ENCODE measurements at places on chromosomes 6 and 20. TPM values are rescaled to one million over a fixed set of nuclear protein-coding genes. Genes with fewer than 3 reads are reported as not detected.

The DCDC2 gene
- 3.1 TPM for total RNA-seq

GRCh38 chr20:57091748-57092111 is 174.7 kb downstream of the BMP7 start:
- H3K4me1 ChIP-seq = no peaks in the 10 kb centered on the region
- H3K4me3 ChIP-seq = no peak overlapping the region
- no peaks in the 10 kb centered on the region for H3K27me3 ChIP-seq
- no peak overlapping the region for H3K27ac ChIP-seq

DNA sequence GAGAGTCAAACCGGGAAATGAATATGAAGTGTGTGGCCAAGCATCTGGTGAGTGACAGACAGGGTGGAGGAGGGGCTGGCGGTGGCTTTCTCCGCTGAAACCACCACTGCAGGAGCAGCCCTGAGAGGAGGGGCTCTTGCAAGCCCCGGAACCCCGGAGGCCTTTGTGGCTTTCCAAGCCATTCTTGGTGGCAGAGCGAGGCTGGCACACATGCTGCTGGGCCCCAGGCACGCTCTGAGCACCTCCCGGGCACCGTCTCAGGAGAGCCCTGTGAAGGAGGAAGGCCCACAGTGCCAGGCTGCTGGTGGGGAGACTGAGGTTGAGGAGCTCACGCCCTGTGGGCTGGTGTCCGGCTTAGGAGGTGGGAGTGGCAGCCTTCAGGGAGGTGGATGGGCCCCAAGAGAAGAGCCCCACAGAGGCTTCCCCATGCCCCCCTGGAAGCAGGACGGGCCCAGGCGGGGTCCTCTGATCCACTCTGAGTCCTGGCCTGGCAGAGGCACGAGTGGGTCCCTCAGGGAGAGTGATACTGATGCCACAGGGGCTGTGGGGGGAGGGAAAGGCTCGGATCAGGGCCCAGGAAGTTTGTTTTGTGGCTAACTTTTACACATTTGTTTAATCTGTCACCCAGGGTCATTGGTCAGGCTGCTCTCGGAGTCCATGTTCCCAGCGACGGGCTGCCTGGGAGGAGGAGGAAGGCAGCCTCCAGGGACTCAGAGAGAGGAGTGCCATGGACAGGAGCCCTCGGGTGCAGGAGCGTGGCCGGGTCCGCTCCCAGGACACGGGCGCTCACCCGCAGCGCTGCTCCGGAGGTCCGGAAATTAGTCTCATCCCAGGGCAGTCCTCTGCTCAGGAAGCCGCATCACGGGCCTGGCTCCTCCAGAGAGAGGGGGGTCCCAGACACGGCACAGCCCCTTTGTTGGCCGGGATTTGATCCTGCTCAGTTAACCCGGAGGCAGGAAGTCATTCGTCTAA is 170.7 kb downstream of the ERMARD start:
- H3K27ac ChIP-seq = no peak overlapping the region
- H3K36me3 ChIP-seq = no peaks in the 10 kb centered on the region
- DNase-seq = no peak
- no peak overlapping the region for H3K4me3 ChIP-seq
- no peaks in the 10 kb centered on the region for H3K4me1 ChIP-seq
- peaks cover 2% of the 10 kb centered on the region for H3K27me3 ChIP-seq

GRCh38 chr6:36533321-36533720 is 14.0 kb downstream of the STK38 start:
- peaks cover 3% of the 10 kb centered on the region for H3K4me1 ChIP-seq
- H3K36me3 ChIP-seq = peaks cover 38% of the 10 kb centered on the region
- H3K4me3 ChIP-seq = no peak overlapping the region
- DNase-seq = no peak
- no peak overlapping the region for H3K27ac ChIP-seq

The PSORS1C2 gene
- total RNA-seq = not detected

DNA sequence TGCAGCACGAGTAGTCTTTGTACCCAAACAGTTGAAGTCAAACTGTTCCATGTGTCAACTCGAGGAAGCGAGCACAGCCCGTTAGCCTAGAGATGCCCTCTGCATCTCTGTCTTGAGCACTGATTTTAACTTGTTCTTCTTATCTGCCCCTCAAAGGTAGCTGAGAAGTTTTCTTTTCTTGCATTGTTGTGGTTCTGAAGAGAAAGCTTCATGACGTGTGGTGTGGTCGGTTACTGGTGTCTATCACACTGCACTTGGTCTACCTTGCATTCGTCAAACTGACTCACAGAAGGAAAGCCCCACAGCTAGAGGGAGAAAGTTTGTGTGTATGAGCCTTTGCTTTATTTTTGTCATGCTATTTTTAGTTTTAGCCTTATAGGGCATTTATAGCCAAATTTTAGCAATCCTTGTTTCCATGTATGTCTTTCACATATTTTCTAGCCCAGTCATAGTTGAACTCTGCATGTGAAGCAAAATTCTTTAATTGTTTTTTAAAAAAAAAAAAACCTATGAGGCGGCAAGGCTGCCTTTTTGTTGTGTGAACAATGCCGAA is 115.1 kb downstream of the JAG1 start:
- DNase-seq = no peak
- no peaks in the 10 kb centered on the region for H3K27me3 ChIP-seq
- H3K27ac ChIP-seq = no peak overlapping the region
- no peaks in the 10 kb centered on the region for H3K4me1 ChIP-seq

The DLL1 gene
- total RNA-seq = 5.3 TPM

The SLC26A8 gene
- not detected for total RNA-seq

The RSPH9 gene
- 0.11 TPM for total RNA-seq

The KHDRBS2 gene
- not detected for total RNA-seq

The JARID2 gene
- total RNA-seq = 7.6 TPM

DNA sequence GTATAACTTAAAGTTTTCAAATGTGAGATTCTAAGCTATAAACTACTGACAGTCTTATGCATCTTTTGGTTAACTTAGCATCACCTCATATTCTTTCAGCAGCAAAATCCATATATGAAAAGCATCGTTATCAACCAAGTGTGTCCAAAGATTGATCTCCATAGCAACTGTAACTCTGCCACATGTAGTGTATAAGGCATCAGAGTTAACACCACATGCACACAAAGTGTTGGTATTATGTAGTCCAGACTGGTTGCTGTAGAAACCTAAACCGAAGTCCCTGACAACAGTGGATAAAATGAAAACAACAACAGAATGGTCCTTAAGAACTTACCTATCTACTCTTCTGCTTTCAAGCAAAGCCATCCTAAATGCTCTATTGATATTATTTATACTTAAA is 39.6 kb downstream of the PDSS2 start:
- no peaks in the 10 kb centered on the region for H3K36me3 ChIP-seq
- H3K4me3 ChIP-seq = no peak overlapping the region
- no peaks in the 10 kb centered on the region for H3K27me3 ChIP-seq
- peaks cover 5% of the 10 kb centered on the region for H3K4me1 ChIP-seq

DNA sequence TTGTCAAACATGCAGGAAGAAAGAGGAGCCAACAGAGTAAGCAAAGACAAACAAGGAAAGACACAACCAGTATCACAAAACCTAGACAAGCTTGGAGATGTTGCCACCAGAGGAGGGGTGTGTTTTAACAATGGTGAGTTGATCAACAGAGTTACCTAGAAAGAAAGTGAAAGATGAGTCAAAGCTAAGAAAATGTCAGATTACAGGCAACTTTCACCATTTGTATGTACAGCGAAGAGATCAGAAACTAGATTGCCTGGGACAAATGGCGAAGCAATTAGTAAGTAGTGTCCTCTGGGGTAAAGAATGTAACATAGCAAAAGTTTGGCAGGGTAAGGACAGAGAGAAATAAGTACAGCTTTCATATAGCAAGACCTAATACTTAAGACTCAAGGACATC is 51.6 kb upstream of the POU3F2 start:
- no peaks in the 10 kb centered on the region for H3K36me3 ChIP-seq
- H3K4me3 ChIP-seq = no peak overlapping the region
- no peaks in the 10 kb centered on the region for H3K4me1 ChIP-seq
- no peak for DNase-seq

GRCh38 chr6:17907406-17908229 is 79.8 kb downstream of the KIF13A start:
- peak; percentile 80 for DNase-seq
- H3K27ac ChIP-seq = peak overlapping the region; percentile 91
- no peaks in the 10 kb centered on the region for H3K27me3 ChIP-seq

DNA sequence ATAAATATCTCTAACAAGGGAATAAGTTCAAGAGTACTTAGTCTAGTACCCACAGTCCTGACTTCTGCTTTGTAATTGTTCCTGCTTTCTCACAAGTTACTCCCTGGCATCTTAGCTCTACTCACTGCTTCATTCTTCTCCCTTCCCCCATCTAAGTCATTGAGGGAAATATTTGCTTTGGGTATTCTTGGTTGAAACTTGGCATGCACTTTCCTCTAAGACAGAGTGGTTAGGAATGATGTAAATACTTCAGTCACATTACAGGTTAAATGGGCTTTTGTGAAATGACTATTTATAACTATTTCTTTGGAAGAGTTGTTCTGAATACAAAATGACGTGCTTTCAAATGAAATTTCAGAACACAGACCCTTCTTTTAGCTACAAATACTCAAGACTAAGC is 67.7 kb upstream of the PLEKHG1 start:
- DNase-seq = no peak
- no peak overlapping the region for H3K27ac ChIP-seq
- H3K27me3 ChIP-seq = no peaks in the 10 kb centered on the region
- no peak overlapping the region for H3K4me3 ChIP-seq
- no peaks in the 10 kb centered on the region for H3K4me1 ChIP-seq

GRCh38 chr20:60058879-60059278 is 100.7 kb downstream of the CDH26 start:
- no peaks in the 10 kb centered on the region for H3K36me3 ChIP-seq
- peaks cover 60% of the 10 kb centered on the region for H3K4me1 ChIP-seq
- peak overlapping the region; percentile 42 for H3K4me3 ChIP-seq
- no peaks in the 10 kb centered on the region for H3K27me3 ChIP-seq
- DNase-seq = no peak

GRCh38 chr6:81105998-81106397 is 646.5 kb downstream of the TENT5A start:
- H3K27me3 ChIP-seq = no peaks in the 10 kb centered on the region
- no peak overlapping the region for H3K27ac ChIP-seq
- DNase-seq = no peak
- no peaks in the 10 kb centered on the region for H3K36me3 ChIP-seq

- no peak overlapping the region for H3K27ac ChIP-seq
- no peak for DNase-seq
- H3K4me3 ChIP-seq = peak overlapping the region; percentile 64
- H3K36me3 ChIP-seq = no peaks in the 10 kb centered on the region
- peaks cover 9% of the 10 kb centered on the region for H3K27me3 ChIP-seq
These were observed 508 bp upstream of the METTL24 start for GRCh38 chr6:110358553-110359160.

DNA sequence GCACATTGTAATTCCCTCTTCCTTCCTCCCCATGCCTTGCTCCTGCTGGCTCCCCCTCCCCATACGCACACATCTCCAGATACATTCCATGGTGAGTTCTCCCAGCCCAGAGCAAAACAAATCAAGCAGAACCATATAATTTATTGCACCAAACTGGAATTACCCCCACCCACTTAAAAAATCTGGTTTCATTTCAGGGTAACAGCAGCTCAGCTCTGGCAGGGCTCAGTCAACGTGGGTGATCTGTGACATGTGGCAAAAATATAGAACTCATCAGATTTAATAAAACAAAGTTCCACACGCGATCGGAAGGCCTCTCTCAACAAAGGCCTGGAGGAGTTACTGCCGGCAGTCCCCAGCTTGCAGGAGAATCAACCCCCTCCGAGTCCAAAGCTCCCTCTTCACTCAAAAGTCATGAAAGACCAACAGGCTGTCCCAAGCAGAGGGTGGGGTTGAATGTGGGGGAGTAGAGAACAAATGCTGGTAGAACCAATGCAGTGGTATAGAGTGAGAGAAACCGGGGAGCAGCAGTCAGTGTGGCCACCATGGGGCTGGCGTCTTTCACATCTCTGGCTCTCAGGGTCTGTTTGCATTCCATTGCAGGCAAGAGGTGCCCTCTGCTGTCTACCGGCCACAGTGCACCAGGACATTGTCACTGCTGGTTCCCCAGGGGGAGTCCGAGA is 323.3 kb upstream of the NT5E start:
- no peaks in the 10 kb centered on the region for H3K36me3 ChIP-seq
- peak; percentile 56 for DNase-seq
- H3K27me3 ChIP-seq = no peaks in the 10 kb centered on the region
- no peak overlapping the region for H3K4me3 ChIP-seq

GRCh38 chr6:21942897-21943296 is 349.3 kb downstream of the SOX4 start:
- no peak for DNase-seq
- no peaks in the 10 kb centered on the region for H3K36me3 ChIP-seq
- peaks cover 6% of the 10 kb centered on the region for H3K4me1 ChIP-seq
- no peaks in the 10 kb centered on the region for H3K27me3 ChIP-seq

DNA sequence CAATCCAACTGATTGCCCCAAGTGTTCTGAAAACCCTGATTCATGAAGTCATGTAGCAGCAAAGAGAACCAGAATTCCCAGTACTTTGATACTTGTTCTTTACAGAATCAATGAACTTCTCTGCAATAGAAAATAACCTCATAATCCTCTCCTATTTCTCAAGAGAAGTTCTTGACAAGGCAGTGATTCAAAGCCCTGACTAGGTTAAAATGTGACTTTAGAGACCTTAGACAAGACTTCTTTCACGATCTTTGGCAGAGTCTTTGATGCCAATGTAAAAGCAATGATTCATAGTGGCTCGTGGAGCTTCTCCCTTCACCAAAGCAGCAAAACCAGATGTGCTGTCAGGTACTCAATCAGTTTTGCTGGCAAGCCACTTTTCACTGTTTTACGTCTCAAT is 95.2 kb downstream of the CDK19 start:
- no peaks in the 10 kb centered on the region for H3K36me3 ChIP-seq
- no peak for DNase-seq
- no peak overlapping the region for H3K27ac ChIP-seq
- H3K27me3 ChIP-seq = no peaks in the 10 kb centered on the region

DNA sequence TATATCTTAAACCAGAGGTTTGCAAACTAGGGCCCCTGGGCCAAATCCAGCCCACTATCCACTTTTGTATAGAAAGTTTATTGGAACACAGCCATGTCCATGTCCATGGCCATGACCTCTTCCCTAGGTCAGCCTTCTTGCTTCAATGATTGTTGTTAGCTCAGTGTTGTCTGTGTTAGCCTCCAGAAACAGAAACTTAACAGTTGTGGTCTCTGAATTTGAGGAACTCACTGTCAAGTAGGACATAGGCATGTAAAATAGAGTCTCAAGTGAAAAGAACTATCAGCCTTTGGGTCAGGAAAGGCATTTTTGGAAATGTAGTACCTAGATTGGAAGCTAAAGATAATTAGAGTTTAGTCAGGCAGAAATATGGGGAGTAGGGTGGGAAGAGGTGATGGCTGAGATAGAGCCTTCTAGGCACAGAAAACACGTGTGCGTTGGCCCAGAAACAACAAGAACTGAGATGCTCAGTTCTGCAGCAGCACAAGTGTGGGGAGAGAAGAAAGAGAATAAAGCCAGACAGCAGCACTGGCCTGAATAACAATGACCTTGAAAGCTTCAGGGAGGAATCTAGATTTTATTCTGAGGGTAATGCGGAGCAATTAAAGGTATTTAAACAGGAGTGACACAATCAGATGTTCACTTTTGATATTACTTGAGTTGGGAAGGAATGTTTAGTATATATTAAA is 87.0 kb upstream of the OLIG3 start:
- H3K4me1 ChIP-seq = no peaks in the 10 kb centered on the region
- H3K4me3 ChIP-seq = no peak overlapping the region
- H3K27ac ChIP-seq = no peak overlapping the region
- no peaks in the 10 kb centered on the region for H3K27me3 ChIP-seq
- H3K36me3 ChIP-seq = no peaks in the 10 kb centered on the region

- peaks cover 55% of the 10 kb centered on the region for H3K4me1 ChIP-seq
- no peak for DNase-seq
- H3K27me3 ChIP-seq = no peaks in the 10 kb centered on the region
- no peaks in the 10 kb centered on the region for H3K36me3 ChIP-seq
- H3K4me3 ChIP-seq = no peak overlapping the region
- H3K27ac ChIP-seq = peak overlapping the region; percentile 73
These were observed 74.1 kb upstream of the SLC4A11 start for GRCh38 chr20:3312940-3313682.

The CYP39A1 gene
- total RNA-seq = 0.62 TPM
